ENCODE measurements at places on chromosomes 6 and 20.

DNA sequence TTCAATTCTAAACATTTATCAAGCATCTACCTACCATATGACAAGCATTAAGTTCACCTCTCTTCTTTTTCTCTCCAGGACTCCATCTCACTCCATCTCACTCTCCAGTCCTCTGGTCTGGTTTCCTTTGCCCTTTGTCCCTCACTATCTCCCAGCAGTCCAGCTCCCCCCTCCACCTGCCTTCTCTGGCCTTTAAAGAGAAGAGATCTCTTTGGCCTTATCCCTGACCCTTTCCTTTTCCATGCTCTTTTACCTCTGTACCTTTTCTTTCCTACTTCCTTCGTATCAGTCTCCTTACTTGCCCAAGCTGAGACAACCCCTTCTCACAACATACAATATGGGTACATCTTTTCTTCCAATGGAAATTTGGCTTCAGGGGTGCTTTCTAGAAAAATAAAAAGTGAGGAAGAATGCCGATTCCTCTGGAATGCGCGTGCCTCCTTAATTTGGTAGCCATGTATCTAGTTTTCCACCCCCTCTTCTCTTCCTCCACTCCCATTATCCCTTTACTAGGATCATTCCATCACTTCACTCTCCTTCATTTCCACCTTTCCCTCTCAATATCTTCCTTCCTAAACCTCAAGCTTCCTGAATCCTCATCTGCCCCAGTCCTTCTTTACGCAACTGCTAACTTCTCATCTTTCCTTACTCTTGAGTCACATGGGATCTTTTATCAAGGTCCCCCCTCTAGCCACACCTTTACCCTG, 745 bp upstream of the AGPAT1 start:
- peak; percentile 34 for DNase-seq

GRCh38 chr6:52981222-52981900, 13.7 kb downstream of the GSTA4 start:
- DNase-seq = no peak

GRCh38 chr6:85163156-85164080, 286.5 kb upstream of the NT5E start:
- DNase-seq = no peak

DNA sequence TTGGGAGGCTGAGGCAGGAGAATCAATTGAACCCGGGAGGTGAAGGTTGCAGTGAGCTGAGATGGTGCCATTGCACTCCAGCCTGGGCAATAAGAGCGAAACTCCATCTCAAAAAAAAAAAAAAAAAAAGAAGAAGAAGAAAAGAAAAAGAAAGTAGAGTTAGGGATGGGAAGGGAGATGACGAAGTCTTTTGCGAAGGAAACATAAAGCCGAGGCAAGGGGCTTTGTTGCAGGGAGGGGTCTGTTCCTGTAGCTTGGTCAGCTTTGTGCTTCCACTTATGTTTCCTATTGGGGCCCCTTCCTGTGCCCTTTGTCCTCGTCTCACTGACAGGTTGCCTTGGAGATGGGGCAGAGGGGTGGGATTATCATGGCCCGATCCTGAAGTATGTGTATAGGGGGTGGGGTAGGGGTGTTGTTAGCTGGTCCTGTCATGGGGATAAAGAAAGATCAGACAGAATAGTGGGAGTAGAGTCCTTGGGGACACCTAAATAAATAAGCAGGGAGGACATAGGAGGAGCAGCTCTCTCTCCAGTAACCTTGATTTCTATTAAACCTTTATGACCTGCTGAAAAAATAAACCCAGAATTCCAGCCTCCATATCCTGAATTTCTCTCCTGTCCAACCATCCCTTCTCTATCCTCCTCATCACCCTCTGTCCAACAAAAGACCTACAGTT, 1.1 kb upstream of the CLIC1 start:
- no peak for DNase-seq

- no peak for DNase-seq
Measured at GRCh38 chr6:111338843-111339242, 144.2 kb downstream of the REV3L start.

DNA sequence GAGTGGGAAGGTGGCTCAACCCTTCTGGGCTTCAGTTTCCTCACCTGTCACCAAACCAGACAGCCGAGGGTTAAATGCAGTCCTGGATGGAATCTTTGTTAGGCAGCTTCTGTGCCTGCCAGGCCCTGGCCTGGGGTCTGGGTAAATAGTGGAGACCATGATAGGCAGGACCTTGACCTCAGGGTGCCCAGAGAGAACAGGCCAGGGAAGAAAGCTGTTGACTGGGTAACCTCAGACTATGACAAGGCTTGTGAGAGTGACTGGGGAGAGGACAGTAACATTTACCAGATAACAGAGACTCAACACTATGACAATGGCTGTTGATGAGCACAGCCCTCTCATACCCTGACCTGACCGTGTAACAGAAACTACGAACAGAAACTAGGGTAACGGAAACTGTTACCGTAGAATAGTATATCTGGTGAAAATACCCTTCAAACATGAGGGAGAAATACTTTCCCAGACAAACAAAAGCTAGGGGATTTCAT, 218.3 kb downstream of the PREX1 start:
- DNase-seq = no peak

- no peak for DNase-seq
Measured at GRCh38 chr20:50673466-50674137, 17.7 kb downstream of the RIPOR3 start.

DNA sequence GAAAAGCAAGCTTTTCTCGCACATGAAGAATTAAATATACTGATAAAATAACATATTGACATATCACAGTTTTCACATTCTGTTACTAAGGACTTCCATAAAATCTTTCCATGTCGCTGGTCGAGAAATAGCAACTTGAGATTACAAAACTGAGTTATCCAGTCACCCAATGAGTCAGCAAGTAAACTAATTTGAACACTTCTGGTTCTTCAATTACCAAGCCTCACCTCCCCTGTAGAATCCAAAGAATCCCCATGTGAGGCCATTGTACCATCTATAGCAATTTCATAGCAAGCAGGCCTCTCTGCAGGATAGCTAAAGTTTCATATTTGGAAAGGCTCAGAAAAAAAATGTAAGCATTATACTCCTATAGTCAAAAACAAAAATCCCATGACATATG, 87.3 kb downstream of the PKHD1 start:
- DNase-seq = no peak

DNA sequence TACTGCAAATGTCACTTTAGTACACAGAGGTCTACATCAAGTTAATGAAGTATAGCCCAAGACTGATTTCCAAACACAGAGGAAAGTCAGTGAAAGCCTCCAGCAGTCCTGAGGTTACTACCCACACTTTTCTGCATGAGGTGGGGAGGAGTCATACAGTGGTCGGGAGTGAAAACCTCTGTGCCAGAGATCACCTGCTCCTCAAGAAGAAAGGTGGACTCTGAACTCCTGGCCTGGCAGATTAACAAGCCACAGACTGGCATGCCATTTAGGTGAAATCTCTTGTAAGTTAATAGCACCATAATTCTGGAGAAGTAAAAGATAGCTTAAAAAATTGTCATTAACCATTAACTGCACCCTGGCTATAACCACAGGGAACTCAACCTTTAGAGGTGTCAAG, 125.0 kb upstream of the LAMP5 start:
- DNase-seq = no peak

- DNase-seq = no peak
Measured at GRCh38 chr6:63636518-63637021, 968 bp downstream of the PHF3 start.

GRCh38 chr20:51043811-51044210, 20.9 kb upstream of the KCNG1 start:
- DNase-seq = no peak

- peak; percentile 7 for DNase-seq
Measured at GRCh38 chr6:107658920-107659865, 164.9 kb downstream of the SCML4 start.

DNA sequence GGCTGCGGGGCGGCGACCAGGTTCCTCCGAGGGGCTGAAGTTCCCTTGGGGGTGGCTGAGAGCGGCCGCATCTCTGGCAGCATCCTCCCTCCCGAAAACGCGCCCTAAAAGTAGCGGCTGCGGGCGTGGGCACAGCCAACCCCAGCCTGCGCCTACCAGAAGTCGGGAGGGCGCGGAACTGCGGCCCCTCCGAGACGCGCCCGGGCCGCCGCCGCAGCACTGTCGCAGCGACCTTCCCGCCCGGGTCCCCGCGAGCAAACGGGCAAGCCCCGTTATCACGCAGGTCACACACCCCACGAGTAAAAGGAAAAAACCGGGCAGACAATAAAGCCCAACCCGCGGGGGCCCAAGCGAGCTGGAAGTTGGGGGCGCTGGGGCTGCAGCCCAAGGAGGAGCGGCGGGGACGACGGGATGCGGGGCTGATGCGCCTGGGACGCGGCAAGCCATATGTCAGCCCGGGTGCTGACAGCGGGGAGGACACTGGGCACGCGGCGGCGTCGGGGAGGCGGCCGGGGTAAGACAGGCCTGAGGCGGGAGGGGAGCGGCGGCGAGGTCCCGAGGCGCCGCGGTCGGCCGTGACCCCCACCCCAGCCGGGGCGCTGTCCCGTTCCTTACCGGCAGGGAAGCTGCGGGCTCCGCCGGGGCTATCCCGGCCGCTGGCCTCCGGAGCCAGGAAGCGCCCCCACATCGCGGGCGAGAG, 659 bp downstream of the CEP85L start:
- DNase-seq = peak; percentile 21

GRCh38 chr6:257774-258173, 34.5 kb upstream of the DUSP22 start:
- DNase-seq = no peak

GRCh38 chr6:66965227-66965626, 1258.2 kb upstream of the EYS start:
- DNase-seq = no peak

DNA sequence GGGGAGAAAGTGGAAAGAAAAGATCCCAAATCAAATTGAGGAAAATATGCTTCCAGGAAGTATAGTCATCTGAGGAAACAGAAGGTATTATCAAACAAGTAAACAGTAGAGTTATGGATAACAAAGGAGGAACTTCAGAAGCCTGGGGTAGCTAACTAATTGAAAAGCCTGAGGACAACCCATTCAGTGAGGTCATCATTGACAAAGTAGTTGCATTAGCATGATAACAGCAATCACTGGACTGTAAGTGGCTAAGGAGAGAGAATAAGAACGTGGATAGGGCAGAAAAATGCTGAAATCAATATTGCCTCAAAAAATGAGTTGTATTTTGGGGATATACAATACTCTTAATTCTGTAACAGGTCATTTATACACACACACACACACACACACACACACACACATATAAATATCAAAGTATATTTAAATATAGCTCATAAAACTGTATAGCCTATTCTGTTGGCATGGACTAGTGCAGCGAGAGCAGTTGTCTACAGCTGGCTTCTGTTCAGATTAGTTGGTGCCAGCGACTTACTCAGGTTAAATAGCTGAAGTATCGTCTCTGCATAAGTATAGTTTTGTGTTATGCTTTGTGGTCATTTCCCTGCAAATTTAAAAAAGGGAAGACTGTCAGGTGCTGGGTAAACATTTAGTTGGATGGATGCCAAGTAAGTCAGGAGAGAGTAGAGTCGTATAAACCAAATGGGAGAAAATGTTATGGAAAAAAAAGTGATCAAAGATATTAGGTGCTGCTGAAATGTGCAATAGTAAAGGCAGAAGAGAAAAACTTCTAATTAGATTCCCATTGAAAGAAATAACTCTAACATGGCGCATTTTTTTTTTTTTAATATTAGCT, 33.8 kb upstream of the CTAGE9 start:
- no peak for DNase-seq

DNA sequence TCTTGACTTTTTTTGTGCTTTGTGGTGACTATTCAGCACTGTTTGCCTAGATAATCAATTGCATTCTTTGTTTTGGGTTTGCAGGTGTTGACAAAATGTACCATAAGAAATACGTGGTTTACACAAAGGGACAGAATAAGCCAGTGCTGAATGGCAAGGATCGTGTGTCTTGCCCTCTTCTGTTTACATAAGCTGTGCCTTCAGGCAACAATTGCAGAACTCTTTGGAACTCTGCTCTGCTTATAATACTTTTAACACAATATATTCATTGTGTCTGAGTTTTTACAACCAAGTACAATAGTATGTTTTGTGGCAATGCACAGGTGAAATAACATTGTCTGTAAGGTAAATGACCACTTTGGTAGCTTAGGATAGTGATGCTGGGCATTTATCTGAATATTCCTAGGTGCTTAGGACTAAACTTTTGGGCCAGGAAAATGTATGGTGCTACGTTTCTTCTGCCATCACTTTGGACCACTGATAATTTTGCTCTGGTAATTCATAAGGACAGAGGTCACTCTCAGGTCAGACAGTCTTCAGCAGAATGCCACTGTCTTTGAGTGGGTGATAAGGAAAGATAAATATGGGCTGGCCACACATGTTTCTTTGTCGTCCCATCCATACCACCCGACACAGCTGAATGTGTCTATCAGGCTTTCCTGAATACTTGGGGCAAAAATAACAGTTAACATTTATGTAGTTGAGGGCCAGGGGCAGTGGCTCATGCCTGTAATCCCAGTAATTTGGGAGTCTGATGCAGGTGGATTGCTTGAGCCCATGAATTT, 344.6 kb upstream of the IMPG1 start:
- DNase-seq = no peak

DNA sequence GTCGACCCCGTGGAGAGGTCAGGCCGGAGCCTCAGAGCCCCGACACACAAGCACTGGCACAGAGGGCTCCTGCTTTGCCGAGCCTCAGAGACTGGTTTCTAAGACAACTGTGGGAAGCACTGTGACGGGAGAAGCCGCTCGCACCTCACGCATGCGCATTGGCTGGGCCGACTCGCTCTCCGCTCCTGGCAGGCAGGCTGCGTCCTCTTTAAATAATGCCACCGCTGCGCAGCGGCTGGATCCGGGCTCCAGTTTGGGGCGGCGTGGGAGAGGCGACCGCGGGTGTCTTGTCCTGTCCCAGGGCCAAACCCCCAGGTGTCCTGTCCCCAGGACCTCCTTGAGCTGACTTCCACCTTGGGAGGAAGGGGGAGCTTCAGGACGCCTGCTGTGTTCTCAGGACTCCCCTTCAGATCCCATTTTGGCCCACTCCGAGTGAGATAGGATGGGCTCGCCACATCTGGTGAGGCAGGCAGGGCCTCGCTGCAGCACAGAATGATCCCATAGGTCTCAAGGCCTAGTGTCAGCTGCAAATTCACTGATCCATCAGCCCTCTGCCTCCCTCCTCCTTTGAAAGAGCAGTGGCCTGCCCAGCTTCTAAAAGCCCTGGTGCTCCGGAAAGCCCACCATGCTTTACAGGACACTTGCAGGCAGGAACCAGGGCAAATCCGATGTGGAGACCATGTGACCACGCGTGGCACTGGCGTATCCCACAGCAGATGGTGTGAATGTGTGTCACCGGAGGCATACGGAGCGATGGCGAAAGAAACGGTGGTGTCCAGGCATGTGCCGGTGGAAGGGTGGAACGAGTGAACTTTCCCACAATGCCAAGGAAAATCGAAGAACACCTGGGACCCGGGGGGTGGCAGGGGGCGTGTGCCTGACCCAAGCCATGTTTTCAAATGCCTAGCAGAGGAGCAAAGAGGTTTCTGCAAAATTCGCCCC, 169.3 kb upstream of the ZNF337 start:
- peak; percentile 34 for DNase-seq

Measured in NCI-H446 (cell line).